ENCODE measurements at places on chromosomes 12 and 14.

DNA sequence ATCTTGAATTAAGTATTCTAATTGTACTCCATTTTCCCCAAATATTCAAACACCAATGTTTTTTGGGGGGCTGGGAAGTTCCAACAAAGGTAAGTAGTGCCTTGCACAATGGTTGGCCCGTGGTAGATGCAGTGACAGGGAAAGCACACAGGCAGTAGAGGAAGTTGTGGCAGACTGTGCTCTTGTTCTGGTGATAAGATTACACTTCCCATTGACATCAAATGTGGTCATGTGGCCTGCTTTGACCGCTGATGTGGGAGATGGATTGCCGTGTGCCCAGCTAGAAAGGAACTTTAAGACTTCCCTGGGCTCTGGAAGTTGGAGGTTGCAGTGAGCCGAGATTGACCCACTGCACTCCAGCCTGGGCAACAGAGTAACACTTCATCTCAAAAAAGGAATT, 223.8 kb downstream of the VRK1 start:
- no peak for DNase-seq

DNA sequence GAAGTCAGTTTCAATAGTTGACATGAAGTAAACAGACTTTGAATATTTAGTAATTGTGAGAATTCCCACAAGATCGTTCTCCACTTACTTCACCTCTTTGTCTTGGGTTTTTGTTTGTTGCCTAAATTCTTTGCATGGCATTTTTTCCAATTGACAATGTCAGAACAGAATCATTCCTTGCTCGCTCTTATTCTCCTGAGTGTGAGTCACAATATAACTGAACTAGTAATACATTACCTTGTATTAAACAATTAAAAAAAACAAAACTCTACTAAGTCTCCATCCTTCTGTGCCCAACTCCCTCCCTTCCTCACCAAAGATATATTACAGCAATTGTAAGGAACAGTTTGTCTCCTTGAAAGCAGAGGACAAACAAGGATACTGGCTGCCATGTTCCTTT, 638.8 kb upstream of the NOVA1 start:
- no peak for DNase-seq

- DNase-seq = no peak
These were observed 24.9 kb upstream of the PPP2R5C start for GRCh38 chr14:101736585-101736984.

DNA sequence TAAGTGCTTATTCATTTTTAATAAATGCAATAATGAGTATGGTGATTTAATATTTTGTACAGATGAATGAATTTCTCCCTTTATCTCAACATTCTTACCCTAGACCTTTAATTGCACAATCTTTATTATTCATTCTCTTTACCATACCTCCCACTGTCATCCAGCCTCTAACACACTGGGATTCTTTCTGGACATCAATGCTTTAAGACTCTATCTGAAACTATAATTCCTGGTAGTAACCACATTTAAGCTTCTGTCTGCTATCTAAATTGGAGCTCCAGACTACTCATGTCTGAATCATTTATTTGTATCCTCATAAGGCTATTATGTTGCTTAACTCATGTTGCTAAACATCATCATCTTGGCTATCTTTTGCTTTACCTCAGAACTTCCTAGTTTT, 270.2 kb downstream of the ALG10B start:
- DNase-seq = no peak

DNA sequence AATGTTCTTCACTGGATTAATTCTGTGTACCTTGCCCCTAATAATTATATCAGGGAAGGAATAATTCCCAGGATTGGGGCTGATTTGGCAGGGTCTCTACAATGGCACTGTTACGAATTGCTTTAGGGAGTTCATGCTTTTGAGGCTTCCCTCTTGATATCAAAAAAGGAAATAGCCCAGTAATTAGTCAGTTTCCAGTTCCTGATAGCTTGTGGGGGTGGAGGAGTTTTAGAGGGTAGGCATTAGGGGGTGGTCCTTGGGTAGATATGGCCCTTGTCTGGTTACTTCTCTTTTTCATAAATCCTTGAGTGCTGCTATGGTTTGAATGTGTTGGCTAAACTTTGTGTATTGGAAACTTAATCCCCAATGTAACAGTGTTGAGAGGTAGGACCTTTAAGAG, 6.1 kb upstream of the SRSF5 start:
- no peak for DNase-seq

DNA sequence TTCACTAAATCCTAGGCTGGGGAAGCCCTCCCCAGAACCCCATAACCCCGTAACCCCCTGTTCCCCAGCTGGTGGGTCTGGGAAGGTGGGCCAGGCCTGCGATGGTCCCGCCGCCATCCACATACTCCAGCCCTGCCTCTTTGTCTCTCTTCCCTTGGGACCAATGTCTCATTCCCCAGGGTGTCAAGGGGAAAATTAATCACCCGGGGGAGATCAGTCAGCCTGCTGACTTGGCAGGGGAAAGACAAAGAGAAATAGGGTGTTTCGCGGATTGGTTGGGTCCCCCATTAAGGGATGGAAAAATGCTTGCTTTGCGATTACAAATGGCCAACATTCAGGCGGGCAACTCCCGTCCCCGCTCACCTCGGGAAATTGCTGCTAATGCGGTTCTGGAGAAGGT, 60.6 kb upstream of the LHX5 start:
- DNase-seq = no peak

DNA sequence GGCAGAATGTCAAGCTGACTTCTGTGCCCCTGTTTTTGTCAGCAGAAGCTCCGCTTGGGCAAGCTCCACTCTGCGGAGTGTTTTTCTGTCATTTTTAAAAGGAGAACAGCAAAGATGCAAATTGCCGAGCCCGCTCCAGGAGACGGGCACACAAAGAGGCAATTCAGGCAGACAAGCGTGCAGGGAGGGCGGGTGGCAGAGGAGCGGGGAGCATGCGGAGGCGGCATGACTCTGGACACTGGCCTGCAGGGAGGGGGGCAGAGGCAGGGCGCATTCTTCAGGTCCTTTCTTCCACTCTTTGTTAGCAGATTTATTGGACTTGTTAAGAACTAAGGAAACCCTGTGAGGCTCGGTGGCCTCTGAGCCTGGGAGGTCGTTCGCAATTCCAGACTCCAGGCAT, 187.3 kb upstream of the RMST start:
- DNase-seq = no peak

DNA sequence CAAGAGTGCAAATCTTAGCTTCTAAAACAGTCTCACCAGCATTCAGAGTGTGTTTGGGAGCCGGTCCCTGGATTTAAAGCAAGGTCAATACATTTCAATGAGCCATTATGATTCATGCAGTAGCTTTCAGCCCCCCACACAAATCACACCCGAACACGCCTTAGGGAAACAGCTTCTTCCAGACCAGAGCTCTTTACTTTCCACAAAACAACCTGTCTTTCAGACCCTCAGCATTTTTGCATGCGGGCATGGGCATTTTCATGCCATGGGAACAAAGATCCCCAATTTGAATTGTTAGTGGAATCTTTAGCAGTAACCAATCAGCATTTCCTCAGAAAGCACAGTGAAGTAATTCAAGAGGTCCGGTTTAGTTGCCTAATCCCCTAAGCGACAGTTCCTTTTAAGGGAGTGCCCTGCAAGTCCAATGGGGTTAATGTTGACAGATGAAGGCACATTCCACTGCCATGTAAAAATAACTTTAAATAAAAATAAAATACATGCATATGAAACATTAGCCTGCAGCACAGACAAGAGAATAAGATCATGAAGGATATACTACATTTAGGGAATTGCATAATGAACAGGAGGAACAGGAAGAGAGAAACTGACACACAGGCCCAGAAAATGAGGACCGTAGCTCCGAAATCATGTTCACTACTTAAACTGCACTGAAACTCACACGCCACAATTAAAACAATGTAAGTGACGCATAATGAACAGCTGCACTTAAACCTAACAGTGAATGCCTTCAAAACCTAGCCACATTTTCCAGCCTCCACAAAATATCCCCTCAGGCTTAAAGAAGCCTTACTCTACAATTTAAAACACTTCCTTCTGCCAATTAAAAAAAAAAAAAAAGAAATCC, 4.0 kb downstream of the VPS37B start:
- DNase-seq = no peak

- DNase-seq = no peak
These were observed 38.5 kb downstream of the SPTB start for GRCh38 chr14:64841121-64841651.

DNA sequence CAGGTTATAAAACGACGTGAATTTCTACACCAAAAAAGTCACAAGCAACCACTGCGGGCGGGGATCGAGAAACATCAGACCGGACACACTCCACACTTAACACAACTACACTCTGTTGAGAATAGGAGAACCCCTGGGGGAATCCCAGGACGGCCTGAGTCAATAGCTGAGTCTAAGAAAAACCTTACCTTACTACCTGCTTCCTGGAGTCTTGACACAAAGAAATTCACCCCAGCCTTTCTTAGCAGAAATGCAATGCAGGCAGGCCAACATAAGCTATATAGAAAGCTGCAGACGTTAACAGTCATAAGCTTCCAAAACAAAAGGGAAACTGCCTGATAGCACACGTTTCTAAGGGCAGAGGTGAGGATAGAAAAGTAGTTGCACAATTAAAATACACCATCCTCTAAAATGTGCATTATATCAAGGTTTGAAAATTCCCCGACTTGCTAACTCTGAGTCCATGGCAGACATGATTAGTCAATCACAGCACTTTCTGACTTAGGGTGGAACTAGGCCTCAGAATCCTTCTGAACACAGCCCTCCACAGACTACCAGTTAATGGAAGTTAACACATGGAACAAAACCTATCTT, 68.0 kb downstream of the CCDC88C start:
- DNase-seq = no peak

GRCh38 chr14:95699412-95699811, 13.2 kb downstream of the TCL1B start:
- no peak for DNase-seq

- DNase-seq = no peak
These were observed 11.5 kb downstream of the NKX2-1 start for GRCh38 chr14:36508418-36509068.

DNA sequence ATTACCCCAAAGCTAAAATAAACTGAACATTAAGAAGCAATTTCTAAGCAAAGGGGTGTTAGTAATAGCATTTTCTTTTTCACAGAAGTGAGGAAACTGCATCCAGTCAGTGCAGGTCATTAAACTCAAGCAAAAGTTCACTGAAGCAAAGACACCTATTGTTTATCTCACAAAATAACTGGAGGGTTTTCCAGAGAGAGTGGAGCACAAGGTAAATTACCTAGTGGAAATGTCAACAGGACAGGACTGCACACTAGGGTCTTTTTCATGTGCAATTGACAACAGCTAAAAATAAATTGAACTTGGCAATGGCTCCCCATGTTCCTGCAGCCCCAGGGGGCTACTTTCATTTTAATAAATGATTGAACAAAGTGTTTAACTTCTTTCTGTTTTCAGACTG, 742.0 kb downstream of the GALC start:
- DNase-seq = no peak

DNA sequence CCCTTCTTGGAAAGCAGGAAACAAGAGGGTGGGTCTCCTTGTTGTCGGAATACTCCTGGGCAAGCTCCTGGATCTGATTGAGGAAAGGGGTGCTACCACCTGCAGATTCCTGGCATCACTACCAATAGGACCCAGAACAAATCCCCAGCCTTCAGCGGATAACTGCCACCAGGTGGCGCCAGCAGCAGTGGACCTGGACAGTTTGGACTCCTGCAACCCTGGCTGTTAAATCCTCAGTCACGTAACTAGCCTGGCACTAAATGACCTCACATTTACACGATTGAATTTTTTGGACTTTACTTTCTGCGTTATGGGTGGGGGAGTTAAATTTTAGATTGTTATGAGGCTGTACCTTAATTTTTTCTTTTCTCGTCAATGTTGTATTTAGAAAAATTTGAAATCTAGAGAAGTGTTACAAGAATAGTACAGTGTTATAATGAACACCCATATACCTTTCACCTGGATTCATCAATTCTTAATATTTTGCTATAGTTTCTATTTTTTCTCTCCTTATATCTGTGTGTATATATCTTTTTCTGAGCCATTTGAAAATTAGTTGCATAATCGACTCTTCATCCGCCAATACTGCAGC, 95.6 kb downstream of the GAS2L3 start:
- DNase-seq = peak; percentile 37

DNA sequence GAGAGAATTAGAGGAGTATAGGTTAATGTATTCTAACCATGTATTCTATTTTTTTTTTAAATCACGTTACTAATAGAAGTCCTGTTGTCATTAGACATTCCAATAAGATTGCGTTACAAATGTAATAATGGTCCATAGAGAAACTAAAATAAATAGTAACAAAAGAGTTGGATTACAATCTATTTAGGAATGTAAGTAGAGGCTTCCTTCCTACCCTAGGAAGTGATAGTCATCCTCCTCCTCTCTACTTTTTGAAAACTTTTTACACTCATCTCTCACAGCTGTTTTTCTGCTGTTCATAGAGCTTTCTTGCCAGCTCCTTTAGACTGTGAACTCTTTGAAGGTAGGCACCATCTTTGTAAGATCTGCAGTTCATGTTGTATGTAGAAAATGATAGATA, 23.6 kb downstream of the TRHDE start:
- DNase-seq = no peak

GRCh38 chr12:2402073-2402579, 349.3 kb downstream of the CACNA1C start:
- DNase-seq = no peak

- no peak for DNase-seq
These were observed 2.4 kb downstream of the SH2B3 start for GRCh38 chr12:111408116-111408440.

GRCh38 chr14:68081489-68081888, 261.9 kb downstream of the RAD51B start:
- DNase-seq = no peak

DNA sequence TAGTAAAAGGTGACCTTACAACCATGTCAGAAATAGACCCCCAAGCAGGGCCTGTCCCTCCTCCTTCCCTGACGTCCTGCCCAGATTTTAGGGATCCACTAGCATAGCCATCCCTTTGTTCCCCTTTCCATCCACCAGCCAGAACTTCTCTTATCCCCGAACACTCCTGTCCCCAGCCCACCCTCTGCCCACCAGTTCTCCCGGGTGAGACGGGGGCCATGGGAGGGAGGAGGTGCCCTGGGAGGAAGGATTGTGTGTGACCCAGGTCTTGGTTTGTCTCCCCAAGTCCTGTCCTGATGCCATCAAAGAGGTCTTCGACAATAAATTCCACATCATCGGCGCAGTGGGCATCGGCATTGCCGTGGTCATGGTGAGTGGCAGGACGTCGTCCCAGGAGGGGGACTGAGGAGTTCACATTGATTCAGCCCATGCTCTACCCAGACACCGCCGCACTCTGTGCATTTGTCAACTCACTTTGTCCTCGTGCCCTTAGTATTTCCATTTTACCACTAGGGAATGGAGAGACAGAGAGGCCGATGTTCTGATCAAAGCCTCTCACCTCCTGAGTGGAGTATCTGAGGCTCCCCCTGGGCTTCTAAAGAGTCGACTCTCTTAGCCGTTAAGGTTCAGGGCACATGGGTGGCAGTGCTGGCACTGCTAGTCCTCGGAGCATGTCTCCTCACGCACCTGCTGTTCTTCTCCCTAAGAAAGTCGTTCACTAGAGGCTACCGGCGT, 35.9 kb downstream of the CD9 start:
- no peak for DNase-seq

All from bone marrow (tissue), 2 donors.